ENCODE measurements at places on chromosomes 7 and 10. TPM values are rescaled to one million over a fixed set of nuclear protein-coding genes. Genes with fewer than 3 reads are reported as not detected.

DNA sequence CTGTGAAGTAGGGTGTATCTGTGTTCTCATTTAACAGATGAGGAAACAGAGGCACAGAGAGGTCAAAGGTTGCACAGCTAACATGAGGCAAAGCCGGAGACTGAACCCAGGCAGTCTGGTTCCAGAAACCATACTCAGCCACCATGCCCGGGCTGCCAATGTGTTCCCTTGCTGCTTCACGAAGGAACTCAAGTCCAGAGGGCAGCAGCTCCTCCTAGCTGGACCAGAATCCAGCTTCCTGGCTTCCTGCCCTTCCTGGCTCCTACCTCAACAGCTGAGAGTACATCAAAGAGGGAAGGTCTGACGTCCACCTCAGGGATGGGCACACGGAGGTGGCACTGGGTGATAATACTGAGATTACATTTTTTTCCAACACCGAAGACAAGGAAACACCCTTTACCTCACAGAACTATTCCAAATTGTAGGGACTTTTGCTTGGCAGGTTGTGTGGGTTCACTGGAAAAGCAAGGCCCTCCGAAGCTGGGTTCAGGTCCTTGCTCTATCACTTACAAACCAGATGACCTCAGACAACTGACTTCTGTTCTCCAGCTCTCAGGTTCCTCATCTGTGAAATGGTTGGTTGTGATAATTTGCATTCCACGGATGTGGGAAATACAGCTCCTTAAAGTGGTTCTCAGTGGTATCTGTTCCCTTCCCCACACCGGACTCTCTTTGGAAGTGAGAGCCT, 154.1 kb upstream of the ZMIZ1 start:
- H3K27ac ChIP-seq: no peak overlapping the region
- H3K27me3 ChIP-seq: no peaks in the 10 kb centered on the region
- DNase-seq: no peak

Gene GATA3
- 27.7 TPM for total RNA-seq

Gene GPR146
- total RNA-seq: 1.8 TPM

Gene NKX1-2
- 2.0 TPM for total RNA-seq

- peaks cover 3% of the 10 kb centered on the region for H3K36me3 ChIP-seq
- peak overlapping the region; percentile 81 for H3K27ac ChIP-seq
- H3K4me1 ChIP-seq: peaks cover 60% of the 10 kb centered on the region
- DNase-seq: peak; percentile 90
Measured at GRCh38 chr7:92042056-92042737, 92.1 kb downstream of the CYP51A1 start.

- H3K36me3 ChIP-seq: no peaks in the 10 kb centered on the region
- no peak overlapping the region for H3K4me3 ChIP-seq
- no peaks in the 10 kb centered on the region for H3K27me3 ChIP-seq
- H3K4me1 ChIP-seq: peaks cover 22% of the 10 kb centered on the region
- no peak for DNase-seq
- no peak overlapping the region for H3K27ac ChIP-seq
Measured at GRCh38 chr10:132443605-132443982, 46.6 kb downstream of the PWWP2B start.

DNA sequence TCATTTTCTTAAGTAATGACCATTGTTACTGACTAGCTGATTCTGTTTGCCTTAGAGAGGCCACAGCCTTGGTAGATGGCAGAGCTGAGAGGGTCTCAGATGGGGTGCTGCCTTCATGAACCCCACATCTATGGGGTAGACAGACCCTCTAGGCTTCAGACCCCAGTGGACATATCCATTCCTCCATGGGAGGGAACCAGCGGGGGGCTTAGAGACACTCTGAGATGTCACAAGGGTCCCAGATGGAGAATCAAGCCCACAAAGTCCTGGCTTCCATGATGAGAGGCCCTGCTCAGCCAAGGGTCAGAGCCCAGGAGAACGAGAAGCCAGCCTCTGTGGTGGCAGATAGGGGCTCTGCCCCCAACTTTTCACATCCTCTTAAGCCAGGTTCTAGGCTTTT, 408.6 kb downstream of the TCERG1L start:
- no peaks in the 10 kb centered on the region for H3K36me3 ChIP-seq
- no peaks in the 10 kb centered on the region for H3K4me1 ChIP-seq
- DNase-seq: no peak
- no peak overlapping the region for H3K27ac ChIP-seq

Gene GBX1
- not detected for total RNA-seq

- no peak overlapping the region for H3K27ac ChIP-seq
- no peaks in the 10 kb centered on the region for H3K4me1 ChIP-seq
- H3K4me3 ChIP-seq: no peak overlapping the region
- no peaks in the 10 kb centered on the region for H3K36me3 ChIP-seq
- H3K27me3 ChIP-seq: no peaks in the 10 kb centered on the region
Measured at GRCh38 chr7:132783824-132784223, 207.6 kb upstream of the PLXNA4 start.

Gene BBIP1
- total RNA-seq: 16.7 TPM

Gene WNT2
- total RNA-seq: not detected

GRCh38 chr10:69845574-69846292, 44.0 kb downstream of the COL13A1 start:
- no peak overlapping the region for H3K27ac ChIP-seq
- H3K4me3 ChIP-seq: no peak overlapping the region
- H3K27me3 ChIP-seq: no peaks in the 10 kb centered on the region
- no peaks in the 10 kb centered on the region for H3K4me1 ChIP-seq
- H3K36me3 ChIP-seq: no peaks in the 10 kb centered on the region
- no peak for DNase-seq

Gene TBXAS1
- total RNA-seq: 1.6 TPM

GRCh38 chr10:24989867-24990266, 26.1 kb downstream of the ENKUR start:
- H3K4me1 ChIP-seq: no peaks in the 10 kb centered on the region
- H3K27ac ChIP-seq: no peak overlapping the region
- H3K4me3 ChIP-seq: no peak overlapping the region

- H3K36me3 ChIP-seq: no peaks in the 10 kb centered on the region
- no peaks in the 10 kb centered on the region for H3K27me3 ChIP-seq
- H3K4me3 ChIP-seq: no peak overlapping the region
- H3K27ac ChIP-seq: no peak overlapping the region
- DNase-seq: no peak
Measured at GRCh38 chr10:17883621-17884020, 68.1 kb upstream of the SLC39A12 start.

DNA sequence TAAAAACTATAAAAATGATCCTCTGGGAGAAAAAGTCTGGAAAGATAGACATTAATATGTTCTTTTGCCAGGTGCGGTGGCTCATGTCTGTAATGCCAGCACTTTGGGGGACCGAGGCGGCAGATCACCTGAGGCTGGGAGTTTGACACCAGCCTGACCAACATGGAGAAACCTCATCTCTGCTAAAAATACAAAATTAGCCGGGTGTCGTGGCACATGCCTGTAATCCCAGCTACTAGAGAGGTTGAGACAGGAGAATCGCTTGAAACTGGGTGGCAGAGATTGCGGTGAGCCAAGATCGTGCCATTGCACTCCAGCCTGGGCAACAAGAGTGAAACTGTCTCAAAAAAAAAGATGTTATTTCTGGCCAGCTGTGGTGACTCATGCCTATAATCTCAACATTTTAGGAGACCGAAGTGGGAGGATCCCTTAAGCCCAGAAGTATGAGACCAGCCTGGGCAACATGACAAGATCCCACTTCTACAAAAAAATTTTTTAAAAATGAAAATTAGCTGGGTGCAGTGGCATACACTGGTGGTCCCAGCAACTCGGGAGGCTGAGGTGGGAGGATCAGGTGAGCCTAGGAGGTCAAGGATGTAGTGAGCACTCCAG, 101.9 kb upstream of the LRRN3 start:
- no peaks in the 10 kb centered on the region for H3K4me1 ChIP-seq
- no peak overlapping the region for H3K27ac ChIP-seq
- no peaks in the 10 kb centered on the region for H3K27me3 ChIP-seq
- H3K4me3 ChIP-seq: no peak overlapping the region

Gene GIMAP1
- total RNA-seq: not detected

- H3K4me1 ChIP-seq: no peaks in the 10 kb centered on the region
- no peak for DNase-seq
- H3K36me3 ChIP-seq: no peaks in the 10 kb centered on the region
- H3K27me3 ChIP-seq: no peaks in the 10 kb centered on the region
- H3K4me3 ChIP-seq: no peak overlapping the region
Measured at GRCh38 chr10:33052263-33052875, 94.3 kb upstream of the ITGB1 start.

Gene LEP
- not detected for total RNA-seq

- no peak overlapping the region for H3K27ac ChIP-seq
- no peak overlapping the region for H3K4me3 ChIP-seq
- no peaks in the 10 kb centered on the region for H3K36me3 ChIP-seq
Measured at GRCh38 chr7:141686670-141687069, 15.3 kb downstream of the DENND11 start.

Gene CYP2C18
- 0.79 TPM for total RNA-seq

Gene FAM237B
- not detected for total RNA-seq

DNA sequence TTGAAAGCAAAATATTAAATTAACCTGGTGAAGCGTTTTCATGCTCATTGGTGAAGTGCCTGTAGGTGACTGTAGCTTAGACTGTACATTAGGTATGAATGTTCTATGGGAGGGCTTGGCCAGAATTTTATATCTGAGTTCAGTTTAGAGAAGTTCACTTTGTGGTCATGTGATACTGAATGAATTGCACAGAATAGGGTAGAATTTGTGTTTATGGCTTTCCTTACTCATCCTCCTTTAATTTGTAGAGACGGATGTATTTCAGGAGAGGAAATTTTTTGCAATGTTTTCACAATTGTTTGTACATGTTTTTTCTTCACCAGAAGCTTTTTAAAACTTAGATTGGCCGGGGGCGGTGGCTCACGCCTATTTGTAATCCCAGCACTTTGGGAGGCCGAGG, 32.3 kb downstream of the REEP3 start:
- H3K4me3 ChIP-seq: no peak overlapping the region
- no peaks in the 10 kb centered on the region for H3K36me3 ChIP-seq
- H3K27ac ChIP-seq: no peak overlapping the region
- peaks cover 15% of the 10 kb centered on the region for H3K4me1 ChIP-seq
- DNase-seq: no peak

GRCh38 chr7:153190452-153190851, 430.9 kb downstream of the ACTR3B start:
- no peaks in the 10 kb centered on the region for H3K27me3 ChIP-seq
- DNase-seq: peak; percentile 20
- no peaks in the 10 kb centered on the region for H3K4me1 ChIP-seq
- no peaks in the 10 kb centered on the region for H3K36me3 ChIP-seq
- H3K27ac ChIP-seq: no peak overlapping the region
- H3K4me3 ChIP-seq: no peak overlapping the region

- no peaks in the 10 kb centered on the region for H3K36me3 ChIP-seq
- no peak for DNase-seq
- H3K27me3 ChIP-seq: no peaks in the 10 kb centered on the region
- H3K27ac ChIP-seq: no peak overlapping the region
Measured at GRCh38 chr7:27579565-27579964, 83.1 kb downstream of the HIBADH start.

DNA sequence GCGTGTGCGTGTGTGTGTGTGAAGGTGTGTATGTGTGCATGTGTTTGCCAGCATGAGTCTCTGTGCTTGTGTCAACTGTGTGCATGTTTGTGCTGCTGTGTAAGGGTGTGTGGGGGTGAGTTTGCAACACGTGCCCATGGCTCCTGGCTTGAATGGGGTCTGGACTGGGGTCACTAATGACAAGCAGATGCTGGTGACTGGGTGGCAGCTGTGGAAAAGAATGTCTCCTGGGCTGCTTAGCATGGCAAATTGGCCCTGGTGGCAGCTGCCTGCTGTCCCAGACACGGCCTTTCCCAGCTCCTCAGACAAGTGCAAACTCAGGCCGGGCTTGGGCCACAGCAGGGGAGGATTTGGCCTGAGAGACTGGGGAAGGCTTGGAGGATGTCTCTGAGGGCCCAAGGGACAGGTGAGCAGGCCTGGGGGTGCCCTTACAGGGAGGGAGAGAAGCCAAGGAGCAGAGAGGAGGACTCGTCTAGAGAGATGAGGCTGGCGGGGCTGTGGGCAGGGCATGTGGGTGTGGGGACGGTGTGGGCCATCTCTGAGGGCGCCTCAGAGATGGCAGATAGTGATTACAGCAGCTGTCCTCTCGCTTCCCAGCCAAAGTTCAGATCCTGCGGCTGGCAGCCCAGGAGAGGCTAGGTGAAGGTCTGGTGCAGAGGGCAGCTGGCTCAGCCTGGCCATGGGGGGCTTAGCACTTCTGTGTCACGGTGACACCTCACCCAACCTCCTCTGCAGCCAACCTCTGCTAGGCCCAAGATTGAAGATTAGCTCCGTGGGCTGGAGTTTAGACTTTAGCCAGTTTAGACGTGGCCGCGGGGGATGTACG, 1.5 kb downstream of the AQP1 start:
- H3K36me3 ChIP-seq: no peaks in the 10 kb centered on the region
- no peaks in the 10 kb centered on the region for H3K27me3 ChIP-seq
- H3K4me1 ChIP-seq: peaks cover 27% of the 10 kb centered on the region
- no peak for DNase-seq
- H3K4me3 ChIP-seq: no peak overlapping the region
- H3K27ac ChIP-seq: peak overlapping the region; percentile 79

DNA sequence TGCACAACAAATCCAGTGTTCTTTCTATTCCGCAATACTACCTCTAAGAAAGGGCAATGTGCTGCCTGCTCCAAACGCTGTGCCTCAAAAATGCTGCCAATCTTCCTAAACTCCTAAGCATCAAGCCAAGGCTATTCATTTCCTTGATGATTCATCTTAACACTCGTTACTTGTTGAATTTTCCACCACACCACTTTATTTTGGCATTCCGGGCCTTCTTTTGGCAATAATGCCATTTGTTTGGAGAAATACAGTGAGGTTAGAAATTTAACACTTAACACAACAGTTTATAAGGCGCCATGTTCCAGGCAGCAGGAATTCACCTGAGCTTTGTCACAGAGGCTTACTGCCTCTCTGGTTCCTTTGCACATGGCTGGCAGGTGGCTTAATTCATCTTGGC, 82.6 kb upstream of the ABCB5 start:
- no peaks in the 10 kb centered on the region for H3K4me1 ChIP-seq
- no peaks in the 10 kb centered on the region for H3K36me3 ChIP-seq
- no peaks in the 10 kb centered on the region for H3K27me3 ChIP-seq
- H3K4me3 ChIP-seq: no peak overlapping the region
- no peak overlapping the region for H3K27ac ChIP-seq

DNA sequence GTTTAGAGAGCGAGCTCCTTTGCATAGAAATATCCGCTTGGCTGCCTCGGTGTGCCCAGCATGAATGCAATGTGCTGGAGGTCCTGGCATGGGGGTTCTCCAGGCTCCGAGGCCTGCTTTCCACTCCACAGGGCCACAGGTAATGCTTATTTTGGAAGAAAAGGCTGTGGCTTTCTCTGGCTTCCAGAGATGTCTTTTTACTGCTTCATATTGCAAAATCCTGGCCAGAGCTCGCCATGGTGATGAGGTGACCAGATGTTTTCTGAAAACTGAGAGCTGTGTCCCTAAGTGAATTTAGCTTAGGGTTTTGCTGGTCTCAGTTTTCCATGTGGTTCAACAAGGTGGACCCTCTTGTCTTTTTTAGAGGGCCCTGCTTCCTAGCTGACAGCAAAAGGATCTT, 65.2 kb downstream of the BMPER start:
- H3K4me1 ChIP-seq: no peaks in the 10 kb centered on the region
- no peak overlapping the region for H3K27ac ChIP-seq
- H3K36me3 ChIP-seq: no peaks in the 10 kb centered on the region
- DNase-seq: no peak
- H3K4me3 ChIP-seq: no peak overlapping the region

- no peaks in the 10 kb centered on the region for H3K27me3 ChIP-seq
- H3K4me1 ChIP-seq: no peaks in the 10 kb centered on the region
- no peaks in the 10 kb centered on the region for H3K36me3 ChIP-seq
- no peak overlapping the region for H3K4me3 ChIP-seq
Measured at GRCh38 chr7:30706908-30707307, 24.7 kb upstream of the CRHR2 start.

GRCh38 chr10:8588135-8588534, 533.6 kb downstream of the GATA3 start:
- no peak overlapping the region for H3K4me3 ChIP-seq
- DNase-seq: no peak
- no peaks in the 10 kb centered on the region for H3K4me1 ChIP-seq
- no peaks in the 10 kb centered on the region for H3K36me3 ChIP-seq
- H3K27ac ChIP-seq: no peak overlapping the region

Gene MACROH2A2
- total RNA-seq: 6.1 TPM

Data from Caco-2 (cell line).